Endothelial cell (in vitro differentiated cells): ENCODE measurements at places on chromosomes 4 and X.

GRCh38 chr4:181950372-181951127, 292.7 kb upstream of the TENM3 start:
- DNase-seq = no peak

GRCh38 chr4:47221721-47222120, 190.4 kb downstream of the GABRB1 start:
- DNase-seq = no peak

- DNase-seq = no peak
These were observed 34.0 kb upstream of the VEGFD start for GRCh38 chrX:15418041-15418706.

GRCh38 chr4:53465281-53465680, 87.8 kb downstream of the FIP1L1 start:
- DNase-seq = no peak

DNA sequence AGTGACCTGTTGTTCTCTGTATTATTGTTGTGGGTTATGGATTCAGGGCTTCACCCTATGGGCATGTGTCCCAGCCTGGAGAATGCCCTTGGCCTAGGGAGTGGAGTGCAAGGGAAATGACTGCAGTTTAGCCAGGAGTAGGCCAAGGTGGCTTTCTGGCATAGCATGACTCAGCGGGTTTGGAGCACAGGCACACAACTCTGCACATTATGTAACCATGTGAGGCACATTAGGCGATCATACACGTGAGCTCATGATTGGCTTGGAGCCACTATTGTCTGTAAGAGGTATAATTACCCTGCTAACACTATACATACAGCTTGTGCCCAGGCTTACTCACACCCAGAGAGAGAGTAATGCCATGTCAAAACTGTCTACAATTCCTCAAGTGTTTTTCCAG, 35.1 kb upstream of the TACR3 start:
- DNase-seq = no peak

DNA sequence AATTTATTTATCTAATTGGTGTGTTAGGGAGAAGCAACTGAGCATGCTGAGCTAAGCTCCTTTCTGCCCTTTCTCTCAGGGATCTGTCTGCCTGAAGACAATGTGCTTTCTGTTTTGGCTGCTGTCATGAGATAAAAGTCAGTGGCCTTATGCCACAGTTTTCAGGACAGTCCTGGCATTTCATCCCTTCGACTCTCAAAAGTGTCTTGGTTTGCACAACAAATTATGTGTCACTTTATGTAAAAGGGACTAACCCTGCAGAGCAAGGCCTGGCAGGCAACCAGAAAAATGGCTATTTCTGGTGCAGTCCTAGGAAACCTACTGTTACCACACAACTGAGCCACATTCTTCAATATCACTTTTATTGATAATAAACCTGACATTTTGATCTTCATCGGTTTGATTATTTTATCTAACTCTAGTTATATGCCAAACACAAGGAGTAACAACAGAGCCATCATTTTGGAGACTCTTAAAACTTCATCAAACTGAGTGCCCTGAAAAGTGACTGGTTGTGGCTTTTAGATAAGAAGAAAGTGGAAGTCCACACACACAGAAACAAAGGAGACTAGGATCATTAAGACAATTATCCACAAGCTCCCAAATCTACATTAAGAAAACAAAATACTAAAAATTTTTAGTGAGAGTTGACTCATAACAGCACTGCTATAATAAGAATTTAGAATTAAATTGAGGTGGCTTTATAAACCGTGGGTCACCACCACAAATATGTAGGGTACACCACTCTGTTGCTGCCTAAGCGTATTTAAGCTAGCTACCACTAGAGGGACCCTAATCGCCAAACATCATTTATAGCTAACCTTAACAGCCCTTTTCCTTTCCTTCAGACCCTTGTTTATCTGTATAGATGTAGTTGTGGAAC, 95.9 kb upstream of the PTPN13 start:
- DNase-seq = peak; percentile 13
